Chondrocyte (in vitro differentiated cells): ENCODE measurements at places on chromosomes 7 and 10. TPM values are rescaled to one million over a fixed set of nuclear protein-coding genes. Genes with fewer than 3 reads are reported as not detected.
A peak's percentile ranks its signal among the peaks of the same experiment; 100 is the strongest.

- H3K27ac ChIP-seq: peak overlapping the region; percentile 84
- DNase-seq: no peak
- peaks cover 63% of the 10 kb centered on the region for H3K4me1 ChIP-seq
These were observed 449.9 kb upstream of the ANKRD30A start for GRCh38 chr10:36675458-36675880.

GRCh38 chr10:31683682-31684081 is 244.9 kb downstream of the ARHGAP12 start:
- no peaks in the 10 kb centered on the region for H3K27me3 ChIP-seq
- no peak overlapping the region for H3K27ac ChIP-seq

DNA sequence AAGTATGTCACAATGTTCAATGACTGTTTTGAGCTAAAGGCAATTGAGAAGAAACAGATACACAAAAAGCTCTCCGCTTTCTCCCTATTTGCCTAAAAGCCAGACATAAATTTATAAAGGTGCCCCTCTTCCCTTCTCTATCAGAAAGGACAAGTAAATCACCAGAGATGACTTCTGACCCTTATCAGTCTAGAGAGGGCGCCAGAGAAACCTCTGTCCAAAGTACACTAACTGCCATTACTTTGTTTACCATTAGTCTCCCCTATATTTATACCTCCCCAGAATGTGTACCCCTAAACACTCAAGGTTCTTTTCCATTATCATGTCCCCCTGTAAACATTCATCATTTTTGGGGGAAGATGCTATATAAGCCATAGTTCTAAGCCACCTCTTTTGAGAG is 49.3 kb downstream of the TPK1 start:
- no peak overlapping the region for H3K4me3 ChIP-seq
- H3K36me3 ChIP-seq: no peaks in the 10 kb centered on the region
- no peak overlapping the region for H3K27ac ChIP-seq
- peaks cover 5% of the 10 kb centered on the region for H3K27me3 ChIP-seq

DNA sequence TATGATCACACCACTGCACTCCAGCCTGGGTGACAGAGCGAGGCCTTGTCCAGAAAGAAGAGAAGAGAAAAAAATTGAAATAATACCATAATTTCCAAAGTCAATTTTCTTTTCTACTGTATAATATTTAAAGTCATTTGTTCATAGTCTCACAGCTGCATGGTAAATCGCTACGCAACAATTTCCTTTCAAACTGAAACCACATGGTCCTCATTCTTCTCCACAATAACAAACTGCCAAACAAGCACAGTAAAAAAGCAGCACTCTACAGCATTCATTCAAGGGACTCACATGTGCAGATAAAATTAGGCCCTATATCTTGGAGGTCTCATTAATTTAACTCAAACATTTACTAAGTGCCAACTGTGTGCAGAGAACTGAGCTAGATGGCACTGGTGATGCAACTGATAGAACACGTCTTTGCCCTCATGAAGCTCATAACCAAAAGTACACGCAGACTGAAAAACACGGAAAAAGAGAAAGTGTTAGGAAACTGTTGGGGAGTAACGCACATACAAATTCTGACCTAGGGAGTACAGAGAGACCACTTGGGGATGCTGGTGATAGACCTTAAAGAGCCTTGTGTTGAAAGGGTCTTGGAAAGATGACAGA is 68.4 kb upstream of the SRRM3 start:
- peaks cover 59% of the 10 kb centered on the region for H3K27me3 ChIP-seq
- H3K27ac ChIP-seq: no peak overlapping the region
- no peak for DNase-seq
- no peak overlapping the region for H3K4me3 ChIP-seq
- no peaks in the 10 kb centered on the region for H3K4me1 ChIP-seq

DNA sequence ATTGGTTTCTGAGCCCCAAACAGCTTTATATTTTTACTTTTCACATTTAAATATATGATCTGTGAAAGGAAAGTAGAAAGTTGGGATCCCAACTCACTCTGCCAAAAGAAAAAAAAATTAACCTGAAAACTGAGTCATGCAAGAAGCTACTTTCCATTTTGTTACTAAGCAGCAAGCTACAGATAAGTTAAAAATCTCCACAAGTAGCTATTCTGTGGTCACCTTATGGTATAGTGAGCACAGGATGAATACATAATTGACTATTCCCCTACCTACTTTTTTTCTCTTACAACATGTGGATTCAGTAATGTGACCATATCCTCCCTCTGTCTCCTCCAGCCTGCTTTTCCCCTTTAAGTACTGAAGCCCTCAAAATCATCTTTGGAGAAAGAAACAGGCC is 30.3 kb upstream of the CREB3L2 start:
- H3K4me1 ChIP-seq: peaks cover 7% of the 10 kb centered on the region
- H3K27me3 ChIP-seq: no peaks in the 10 kb centered on the region
- peaks cover 4% of the 10 kb centered on the region for H3K36me3 ChIP-seq
- H3K4me3 ChIP-seq: no peak overlapping the region
- no peak overlapping the region for H3K27ac ChIP-seq

- peaks cover 11% of the 10 kb centered on the region for H3K27me3 ChIP-seq
- no peaks in the 10 kb centered on the region for H3K36me3 ChIP-seq
- no peaks in the 10 kb centered on the region for H3K4me1 ChIP-seq
- DNase-seq: no peak
These were observed 89.9 kb downstream of the WDFY4 start for GRCh38 chr10:48774416-48775205.

DNA sequence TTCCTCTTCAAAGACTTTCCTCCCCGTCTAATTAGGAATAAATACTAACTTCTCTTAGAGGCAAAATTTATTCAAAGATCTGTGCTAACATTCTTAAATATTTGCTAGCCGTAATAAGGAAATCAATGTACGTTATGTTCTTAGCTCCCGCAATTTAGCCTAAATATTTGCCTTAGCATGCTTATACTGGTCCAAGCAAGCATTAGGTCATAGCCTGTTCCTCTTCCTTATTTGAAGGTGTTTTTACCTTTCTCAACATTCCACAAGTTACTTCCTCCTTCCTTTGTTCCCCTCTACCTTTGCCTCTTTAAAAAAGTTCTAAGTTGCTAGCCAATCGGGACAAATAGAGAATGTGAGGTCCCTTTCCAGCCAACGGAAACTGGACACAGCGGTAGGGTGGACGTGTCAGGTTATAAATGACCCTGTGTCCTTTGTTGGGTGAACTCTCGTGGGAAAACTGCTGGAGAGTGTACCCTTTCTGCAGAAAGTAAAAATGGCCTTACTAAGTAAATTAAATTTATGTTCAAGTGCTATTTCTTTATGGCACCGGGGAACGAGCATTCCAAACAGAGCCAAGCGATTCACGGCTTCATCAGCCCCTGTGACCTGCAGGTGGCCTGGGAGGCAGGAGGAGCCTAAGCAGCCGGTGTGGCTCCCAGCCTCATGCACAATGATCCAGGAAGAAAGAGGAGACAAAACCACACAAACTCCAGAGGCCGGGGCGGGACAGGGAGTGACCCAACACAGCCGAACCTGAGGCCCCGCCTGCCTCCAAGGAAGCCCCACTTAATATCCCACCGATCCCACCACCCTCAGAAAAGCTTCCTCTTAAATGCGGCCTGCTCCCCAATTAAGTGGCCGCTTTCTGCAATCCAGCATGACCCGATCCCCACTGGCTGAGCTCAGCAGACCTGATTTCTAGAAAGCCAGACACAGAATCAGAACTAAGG is 67.0 kb downstream of the ZRANB1 start:
- peak; percentile 72 for DNase-seq
- no peak overlapping the region for H3K4me3 ChIP-seq
- peaks cover 57% of the 10 kb centered on the region for H3K4me1 ChIP-seq
- H3K27me3 ChIP-seq: no peaks in the 10 kb centered on the region
- H3K36me3 ChIP-seq: peaks cover 1% of the 10 kb centered on the region
- H3K27ac ChIP-seq: peak overlapping the region; percentile 32

GRCh38 chr7:76282344-76283253 is 19.9 kb upstream of the HSPB1 start:
- DNase-seq: peak; percentile 77
- H3K36me3 ChIP-seq: peaks cover 1% of the 10 kb centered on the region
- peak overlapping the region; percentile 66 for H3K4me3 ChIP-seq
- H3K27ac ChIP-seq: no peak overlapping the region

- no peaks in the 10 kb centered on the region for H3K36me3 ChIP-seq
- H3K27ac ChIP-seq: no peak overlapping the region
- H3K4me3 ChIP-seq: no peak overlapping the region
- H3K27me3 ChIP-seq: peaks cover 36% of the 10 kb centered on the region
- no peaks in the 10 kb centered on the region for H3K4me1 ChIP-seq
These were observed 17.4 kb upstream of the CBLL1 start for GRCh38 chr7:107726356-107727130.

RET gene
- total RNA-seq: 0.12 to 0.18 TPM in 2 of 3 replicates, not detected in the other

PIK3CG gene
- total RNA-seq: not detected in 3 replicates

FGL2 gene
- 0.19 TPM in 1 of 3 replicates, not detected in the others for total RNA-seq

PKD2L1 gene
- not detected in 3 replicates for total RNA-seq

HMX3 gene
- total RNA-seq: not detected in 3 replicates

ZNF22 gene
- total RNA-seq: 15.5 to 21.6 TPM (median 19.8 TPM) in 3 replicates
